Stimulated activated CD4-positive, alpha-beta T cell treated with anti-CD3 and anti-CD28 coated beads, Interleukin-15, amount 100 ng/mL, for 1 hour (primary cell): ENCODE measurements at places on chromosomes 5 and 9.

GRCh38 chr5:95808013-95808685 lies 14.4 kb downstream of the GLRX start:
- DNase-seq: no peak

- no peak for DNase-seq
Observed at GRCh38 chr5:77758141-77758938, 17.8 kb downstream of the TBCA start.

DNA sequence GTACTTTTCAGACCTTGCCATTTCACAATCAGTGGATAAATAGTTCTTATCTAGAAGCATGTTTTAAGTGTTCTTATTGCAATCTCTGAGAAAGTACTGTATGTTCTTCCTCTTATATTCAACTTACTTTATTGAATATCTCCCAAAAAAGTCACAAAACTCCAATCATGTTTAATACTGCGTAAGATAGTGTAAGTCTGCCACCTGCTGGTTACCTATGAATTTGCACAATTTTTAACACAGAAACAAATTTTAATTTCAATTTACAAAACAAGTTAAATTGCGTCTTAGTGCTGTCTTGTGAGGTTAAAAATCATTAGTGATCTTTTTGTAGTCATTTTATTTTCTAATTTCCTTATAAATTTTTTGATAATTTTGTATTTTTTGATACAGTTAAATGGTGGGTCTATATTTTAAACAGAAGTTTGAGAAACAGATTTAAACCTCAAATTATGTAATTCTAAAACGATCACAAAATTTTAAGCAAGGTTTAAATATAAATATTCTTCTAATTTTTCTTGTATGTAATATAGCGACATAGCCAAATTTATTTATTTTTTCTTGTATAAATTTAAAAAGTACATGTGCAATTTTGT lies 115.8 kb downstream of the EMB start:
- DNase-seq: no peak

- no peak for DNase-seq
Observed at GRCh38 chr9:2253636-2254580, 238.8 kb downstream of the SMARCA2 start.

- DNase-seq: no peak
Observed at GRCh38 chr5:124986667-124987066, 240.2 kb upstream of the ZNF608 start.

GRCh38 chr9:105437704-105438103 lies 10.1 kb upstream of the FSD1L start:
- no peak for DNase-seq
